ENCODE measurements at places on chromosomes 1 and 21.

DNA sequence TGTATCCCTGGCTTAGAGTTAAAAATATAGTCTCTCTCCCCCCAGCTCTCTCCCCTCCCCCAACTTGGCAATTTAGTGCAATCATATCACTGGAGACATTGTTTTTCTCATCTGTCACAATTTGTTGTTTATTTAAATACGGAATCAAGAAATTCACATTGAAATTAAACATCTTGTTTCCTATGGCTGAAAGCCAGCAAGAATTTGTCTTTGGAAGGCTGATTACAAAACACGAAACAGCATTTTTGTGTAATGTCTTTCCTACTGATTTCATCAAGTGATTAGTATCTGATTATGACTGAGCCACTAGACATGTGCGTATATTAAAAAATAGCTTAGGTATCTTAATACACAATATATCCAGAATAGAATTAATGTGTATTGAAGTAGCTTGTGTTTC is 119.7 kb downstream of the LYPLAL1 start:
- no peak for DNase-seq

DNA sequence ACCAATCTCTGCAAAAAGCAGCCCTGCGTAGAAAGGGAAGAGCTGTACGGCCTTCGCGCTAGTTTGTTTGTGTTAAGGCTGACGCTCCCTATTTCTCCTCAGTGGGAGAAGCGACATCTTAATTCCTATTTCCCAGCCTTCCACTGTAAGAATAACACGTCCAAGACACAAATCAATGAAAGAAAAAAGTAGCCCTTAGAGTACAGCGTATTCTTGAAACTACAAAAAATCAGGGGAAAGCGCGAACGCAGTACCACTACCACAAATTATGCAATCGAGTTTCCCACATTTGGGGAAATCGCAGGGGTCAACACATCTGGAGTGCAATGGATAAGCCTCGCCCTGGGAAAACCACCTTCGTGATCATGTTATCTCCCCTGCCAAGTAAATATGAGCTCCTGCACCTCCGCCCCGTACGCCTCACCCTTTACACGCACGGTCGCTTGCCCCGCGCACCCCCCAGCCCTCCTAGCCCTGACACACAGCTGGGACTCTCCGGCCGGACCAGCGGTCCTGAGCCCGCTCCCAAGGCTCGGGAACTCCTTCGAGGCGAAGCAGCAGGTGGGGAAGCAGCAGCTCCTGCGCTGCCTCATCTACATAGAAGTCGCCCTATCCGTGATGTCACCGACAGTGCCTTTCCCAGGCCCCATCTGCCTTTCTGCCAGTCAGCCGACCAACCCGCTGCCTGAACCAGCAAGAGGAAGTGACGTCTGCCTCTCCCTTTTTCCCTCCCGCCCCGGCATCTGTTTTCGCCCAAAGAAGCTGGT is 94.7 kb downstream of the PPIAL4G start:
- peak; percentile 86 for DNase-seq

- no peak for DNase-seq
These were observed 7.7 kb upstream of the CLCA1 start for GRCh38 chr1:86460998-86461397.

DNA sequence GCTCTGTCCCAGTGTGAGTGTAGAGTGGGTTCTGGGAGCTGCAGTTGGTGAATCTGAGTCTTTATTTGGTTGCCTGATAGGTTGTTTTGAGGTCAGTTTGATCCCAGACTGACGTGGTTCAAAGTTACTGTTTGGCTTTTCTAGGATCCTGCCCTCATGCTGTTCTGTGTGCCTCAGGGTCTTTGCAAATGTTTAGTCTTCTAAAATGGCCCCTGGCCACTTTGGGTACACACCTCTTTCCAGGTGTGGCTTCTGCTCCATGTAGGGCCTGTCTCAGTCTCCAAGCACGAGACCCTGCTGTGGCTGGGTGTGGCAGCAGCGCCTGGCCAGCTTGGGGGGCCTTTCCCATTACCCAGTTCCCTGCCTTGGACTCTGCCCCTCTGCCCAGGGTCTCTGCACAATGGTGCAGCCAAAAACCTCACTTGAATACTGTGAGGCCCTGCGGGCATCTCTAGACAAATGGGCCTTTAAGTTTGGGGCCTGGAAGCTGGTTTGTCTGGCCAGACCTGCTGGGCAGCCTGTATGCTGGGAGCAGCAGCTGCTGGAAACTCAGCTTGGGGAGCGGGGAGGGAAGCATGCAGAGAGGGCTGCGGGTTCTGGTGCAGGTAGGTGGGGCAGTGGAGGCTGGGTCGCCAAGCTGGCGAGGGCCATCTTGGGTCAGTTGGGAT is 5.6 kb downstream of the PTPRF start:
- no peak for DNase-seq

DNA sequence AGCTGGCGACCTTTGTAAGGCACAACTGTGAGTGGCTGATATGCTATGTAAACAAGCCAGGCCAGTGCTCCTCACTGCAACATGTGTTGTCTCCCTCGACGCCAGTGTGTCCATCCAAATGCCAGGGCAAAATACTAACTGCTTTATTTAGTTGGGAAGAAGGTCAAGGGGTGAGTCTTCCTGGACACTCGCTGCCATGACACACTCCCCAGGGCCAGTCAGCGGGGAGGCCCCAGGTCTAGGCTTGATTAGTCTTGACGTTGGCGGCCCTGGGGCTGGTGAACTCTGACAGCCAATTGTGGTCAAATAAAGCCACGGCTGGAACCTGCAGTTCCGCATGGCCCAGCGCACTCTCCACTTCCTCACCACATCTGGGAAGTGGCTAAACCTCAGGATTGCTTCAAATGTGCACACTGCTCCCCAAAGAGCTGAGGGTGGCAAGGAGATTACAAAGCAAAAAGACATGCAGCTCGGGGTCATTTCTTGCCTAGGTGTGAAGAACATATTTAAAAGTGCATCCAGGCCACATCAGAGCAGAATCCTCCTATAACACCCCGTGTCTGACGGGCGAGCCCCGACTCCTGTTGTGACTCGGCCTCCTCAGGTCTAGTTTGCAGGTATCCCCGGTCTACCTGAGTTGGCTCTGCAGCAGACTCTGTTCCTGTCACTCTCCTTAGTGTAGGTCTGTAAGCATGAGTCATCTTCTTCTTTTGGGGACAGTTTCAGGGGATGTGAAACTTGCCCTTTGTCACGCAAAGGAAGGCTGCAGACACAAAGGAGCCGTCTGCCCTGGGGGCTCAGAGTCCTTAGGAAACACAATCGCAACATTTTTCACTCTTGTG is 183.5 kb downstream of the RUNX1 start:
- DNase-seq: peak; percentile 53

DNA sequence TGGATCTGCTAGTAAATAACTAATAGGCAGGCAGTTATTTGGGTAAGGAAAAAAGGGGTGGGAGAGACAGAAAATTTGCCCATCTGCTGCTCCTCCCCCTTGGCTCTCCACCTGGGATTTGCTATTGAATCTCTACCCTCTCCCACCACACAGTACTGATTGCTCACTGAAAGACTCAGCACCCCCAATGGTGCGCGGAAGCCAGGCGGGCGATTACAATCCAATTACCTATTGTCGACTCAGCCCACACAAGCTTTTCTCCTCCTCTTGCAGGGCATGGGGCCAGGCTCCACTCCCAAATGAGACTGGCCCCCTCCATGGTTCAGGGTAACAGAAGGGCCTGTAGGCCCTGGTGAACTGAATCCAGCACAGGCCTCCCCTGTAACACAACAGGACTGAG is 2.7 kb upstream of the HMGN2 start:
- DNase-seq: no peak

- peak; percentile 92 for DNase-seq
These were observed 11.5 kb downstream of the ADAMTSL4 start for GRCh38 chr1:150560576-150561253.

Data from left ventricle myocardium superior (tissue), 1 donor.